T-helper 1 cell treated with Interleukin-12 subunit alpha and Interleukin-12 subunit beta and Interleukin-4 antibody, amounts not matched to agents 30 ng/mL and 1 ng/mL, for 36 hours (primary cell): ENCODE measurements at places on chromosomes 5 and 9. TPM values are rescaled to one million over a fixed set of nuclear protein-coding genes. Genes with fewer than 3 reads are reported as not detected.

ABO gene
- 2.1 and 2.5 TPM in 2 replicates for total RNA-seq

DMRTA1 gene
- not detected in 2 replicates for total RNA-seq

TCF7 gene
- 107 and 110 TPM in 2 replicates for total RNA-seq

SPAG8 gene
- total RNA-seq, result 0.90 and 0.96 TPM in 2 replicates

SLC36A2 gene
- total RNA-seq, result not detected in 2 replicates
